M059J (cell line): ENCODE measurements at places on chromosomes 5 and 9. TPM values are rescaled to one million over a fixed set of nuclear protein-coding genes. Genes with fewer than 3 reads are reported as not detected.

The DRD1 gene
- total RNA-seq = 0.12 and 0.57 TPM in 2 replicates

The PTPRD gene
- total RNA-seq = 0.12 TPM in 1 of 2 replicates, not detected in the other

The CNTFR gene
- total RNA-seq = 0.05 and 0.07 TPM in 2 replicates

The PCDHGC5 gene
- 2.0 and 2.2 TPM in 2 replicates for total RNA-seq

The PRDM9 gene
- total RNA-seq = not detected in 2 replicates

The SLC22A4 gene
- 6.3 and 7.5 TPM in 2 replicates for total RNA-seq

The PCDHGA4 gene
- total RNA-seq = 0.17 and 0.91 TPM in 2 replicates

The FOXD4 gene
- total RNA-seq = 0.05 TPM in 1 of 2 replicates, not detected in the other

The PCDHA2 gene
- total RNA-seq = not detected in 2 replicates

The SLC6A19 gene
- not detected in 2 replicates for total RNA-seq

The MAML1 gene
- 7.5 and 17.2 TPM in 2 replicates for total RNA-seq

The CKS2 gene
- 574 and 946 TPM in 2 replicates for total RNA-seq

The CYLC2 gene
- not detected in 2 replicates for total RNA-seq

The ZBED3 gene
- total RNA-seq = 0.64 and 0.99 TPM in 2 replicates

The PCDHB9 gene
- total RNA-seq = 1.6 and 9.3 TPM in 2 replicates

The TPM2 gene
- 7.0 and 12.1 TPM in 2 replicates for total RNA-seq

The ACOT12 gene
- total RNA-seq = not detected in 2 replicates

The PDCD1LG2 gene
- 20.7 and 28.1 TPM in 2 replicates for total RNA-seq
